ENCODE measurements at places on chromosomes 5 and 9. TPM values are rescaled to one million over a fixed set of nuclear protein-coding genes. Genes with fewer than 3 reads are reported as not detected.

GRCh38 chr5:149374303-149374702 is 4.8 kb downstream of the IL17B start:
- DNase-seq, result peak; percentile 79

DNA sequence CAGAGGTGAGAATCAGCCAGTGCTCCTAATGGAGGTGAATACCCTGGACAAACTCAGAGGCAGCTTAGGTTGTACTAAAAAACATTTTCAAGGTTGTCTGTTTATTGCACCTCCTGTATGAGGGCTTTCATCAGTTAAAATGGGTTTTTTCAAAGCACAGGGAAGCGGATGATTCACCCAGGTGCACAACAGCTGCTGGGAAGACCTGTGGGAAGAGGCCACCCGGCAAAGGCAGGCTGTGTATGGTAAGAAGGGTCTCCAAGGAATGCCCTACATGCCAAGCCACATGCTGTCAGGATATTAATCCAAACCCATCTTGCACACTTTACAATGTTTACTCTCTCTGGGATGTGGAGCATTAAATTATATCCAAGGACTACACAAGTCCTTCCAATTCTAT is 14.7 kb downstream of the SIL1 start:
- DNase-seq, result no peak

GRCh38 chr5:14226992-14227391 is 83.8 kb downstream of the TRIO start:
- DNase-seq, result no peak

- no peak for DNase-seq
Observed at GRCh38 chr5:157983906-157984551, 125.1 kb upstream of the CLINT1 start.

DNA sequence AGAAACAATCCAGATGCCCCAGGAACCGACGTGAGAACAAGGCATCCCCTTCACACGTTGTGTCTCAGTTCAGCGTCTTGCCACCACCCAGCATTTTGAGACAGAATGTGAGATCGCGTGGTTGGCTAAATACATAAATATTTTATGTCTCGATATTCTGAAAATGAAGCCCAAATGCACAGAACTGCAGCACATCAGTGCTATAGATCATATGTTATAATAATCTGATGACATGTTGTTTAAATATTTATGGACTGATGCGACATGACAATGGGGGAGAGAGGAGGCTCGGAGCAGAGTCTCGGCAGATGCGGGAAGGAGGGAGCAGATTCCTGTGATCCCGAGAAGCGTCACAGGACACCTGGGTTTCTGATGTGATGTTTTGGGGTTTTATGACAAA is 10.9 kb downstream of the NEK6 start:
- no peak for DNase-seq

DNA sequence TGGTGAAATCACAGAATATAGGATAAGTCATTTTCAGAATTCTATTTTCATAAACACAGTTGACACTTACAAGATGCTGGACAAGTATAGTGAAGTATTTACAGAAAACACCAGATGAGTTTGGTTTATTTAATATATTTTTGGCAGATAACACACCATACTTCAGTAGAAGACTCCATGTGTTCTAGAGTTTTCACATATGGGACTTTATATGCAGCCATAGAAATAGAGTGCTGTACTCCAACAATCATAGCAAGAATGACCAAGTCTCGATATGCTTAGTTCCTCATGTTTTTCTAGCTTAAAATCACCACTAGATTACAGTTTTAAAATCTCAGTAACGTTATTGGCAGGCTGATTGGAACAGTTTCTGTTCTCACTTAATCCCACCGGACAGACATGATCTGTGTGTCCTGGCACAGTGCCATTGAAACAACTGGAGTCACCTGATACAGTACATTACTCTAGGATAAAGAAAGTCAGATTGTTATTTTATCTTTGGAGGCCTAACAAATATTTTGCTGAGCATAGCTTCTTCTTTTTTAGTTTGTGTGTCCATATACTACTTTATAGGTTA is 45.8 kb upstream of the ERBIN start:
- no peak for DNase-seq

DNA sequence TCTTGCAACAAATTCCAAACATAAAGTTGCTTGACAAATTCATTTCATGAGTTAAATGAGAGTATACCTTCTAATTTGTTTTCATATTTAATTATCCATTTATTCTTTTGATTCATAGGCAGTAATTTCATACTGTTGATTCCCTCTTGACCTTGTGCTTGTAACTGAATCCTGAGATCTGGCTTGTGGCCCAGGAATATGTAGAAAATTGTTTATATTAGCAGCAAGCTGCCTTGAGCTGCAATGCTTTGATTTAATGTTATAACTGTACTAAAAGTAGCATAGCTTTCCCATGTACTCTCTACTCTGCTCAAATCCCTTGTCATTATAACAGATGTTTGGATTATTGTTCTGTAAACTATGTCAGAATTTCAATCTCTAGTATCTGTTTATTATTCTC is 780.7 kb downstream of the NR2F1-AS1 start:
- no peak for DNase-seq

- no peak for DNase-seq
Observed at GRCh38 chr5:83400241-83400640, 71.3 kb upstream of the VCAN start.

DNA sequence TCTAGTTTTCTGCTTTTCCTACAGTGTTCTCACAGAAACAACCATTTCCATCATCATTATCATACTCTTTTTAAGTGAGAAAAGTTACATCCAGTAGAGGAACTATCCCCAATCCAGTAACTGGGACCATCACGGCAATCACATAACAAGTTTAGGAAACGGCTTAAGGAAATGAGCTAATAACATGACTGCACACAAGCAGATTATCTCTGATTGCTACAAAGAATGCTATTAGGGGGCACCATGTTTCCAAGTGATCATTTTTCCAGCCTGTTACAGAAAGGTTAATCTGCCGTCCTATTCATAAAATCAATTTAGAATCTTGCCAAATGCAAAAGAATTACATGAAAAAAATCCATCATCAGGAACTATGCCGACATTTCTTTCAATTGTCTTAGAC is 94.6 kb downstream of the EFNA5 start:
- DNase-seq, result no peak

DNA sequence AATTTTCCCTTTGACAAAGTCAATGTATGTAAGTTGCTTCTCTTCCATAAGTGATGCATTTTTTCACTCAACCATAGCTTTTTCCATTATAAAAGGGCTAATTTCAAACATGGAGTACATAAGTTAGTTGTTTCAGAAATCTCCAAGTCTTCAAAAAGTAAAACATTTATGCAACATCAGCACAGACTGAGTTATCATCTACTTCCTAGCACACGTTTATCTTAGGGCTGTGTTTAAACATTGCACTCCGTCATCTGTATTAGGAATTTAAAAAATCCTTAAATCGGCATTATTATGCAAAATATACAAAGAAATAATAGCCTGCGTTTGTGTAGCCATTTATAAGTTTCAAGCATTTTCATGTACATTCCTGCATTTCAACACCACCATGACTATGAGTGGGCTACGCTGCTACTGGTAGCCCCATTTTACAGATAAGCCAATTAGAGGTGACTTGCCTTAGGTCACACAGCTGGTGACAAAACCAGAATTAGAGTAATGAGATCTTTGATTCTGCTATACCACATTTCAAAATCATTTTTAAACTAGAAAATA is 43.4 kb downstream of the PTPN3 start:
- DNase-seq, result no peak

DNA sequence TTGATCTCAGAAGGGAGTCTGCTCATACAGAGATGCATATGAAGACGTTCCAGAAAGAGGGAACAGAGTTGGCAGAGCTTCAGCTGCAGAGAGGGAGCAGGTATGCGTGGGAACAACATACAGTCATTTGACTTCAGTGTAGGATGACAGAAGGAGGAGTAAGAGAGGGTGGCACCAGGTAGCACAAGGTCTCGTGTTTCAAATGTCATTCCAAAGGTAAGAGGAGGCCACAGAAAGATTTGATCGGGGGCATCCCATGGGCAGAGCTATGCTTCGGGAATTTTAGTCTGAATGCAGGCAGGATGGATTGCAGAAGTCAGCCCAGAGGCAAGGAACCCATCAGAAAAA is 367.1 kb downstream of the CDK5RAP2 start:
- no peak for DNase-seq

DNA sequence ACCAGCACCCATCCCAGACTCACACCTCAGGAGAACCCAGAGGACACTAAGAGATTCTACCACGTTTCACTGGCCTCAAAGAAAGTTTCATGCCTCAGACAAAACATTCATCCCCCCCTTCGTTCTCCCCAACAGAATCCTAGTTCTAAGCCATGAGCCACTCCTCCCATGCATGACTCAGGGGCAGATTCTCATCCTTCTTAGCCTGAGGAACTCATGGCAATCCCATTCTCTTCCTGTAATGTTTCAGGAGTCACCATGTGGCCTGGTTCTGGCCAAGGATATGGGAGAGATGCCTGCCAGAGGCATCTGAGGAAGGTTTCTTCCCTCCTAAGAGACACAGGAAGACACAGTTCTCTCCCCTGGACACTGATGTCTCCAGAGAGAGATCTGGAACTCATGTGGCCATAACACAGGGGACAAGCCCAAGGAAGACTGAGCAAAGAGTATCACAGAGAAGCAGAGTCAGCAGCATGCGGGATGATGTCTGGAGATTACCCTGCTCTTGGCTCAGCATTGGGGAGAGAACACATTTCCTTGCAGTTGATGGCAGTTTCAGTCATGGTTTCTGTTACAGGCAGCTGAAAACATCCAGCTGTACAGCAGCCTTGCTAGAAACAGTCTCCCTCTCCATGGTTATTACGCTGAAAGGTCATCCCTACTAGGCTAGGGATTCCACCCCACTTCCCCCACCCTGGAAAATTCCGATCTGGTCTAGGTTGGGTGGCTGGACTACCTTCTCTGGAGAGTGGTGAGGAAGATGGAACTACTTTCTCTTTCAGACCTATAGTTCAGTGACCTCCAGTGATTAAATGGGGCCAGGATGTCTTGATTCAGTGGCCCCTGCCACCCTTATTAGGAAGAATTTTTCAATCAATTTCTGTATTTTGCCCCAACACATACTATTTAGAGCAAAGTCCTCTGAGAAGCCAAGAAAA is 115.4 kb downstream of the ZNF608 start:
- DNase-seq, result no peak

DNA sequence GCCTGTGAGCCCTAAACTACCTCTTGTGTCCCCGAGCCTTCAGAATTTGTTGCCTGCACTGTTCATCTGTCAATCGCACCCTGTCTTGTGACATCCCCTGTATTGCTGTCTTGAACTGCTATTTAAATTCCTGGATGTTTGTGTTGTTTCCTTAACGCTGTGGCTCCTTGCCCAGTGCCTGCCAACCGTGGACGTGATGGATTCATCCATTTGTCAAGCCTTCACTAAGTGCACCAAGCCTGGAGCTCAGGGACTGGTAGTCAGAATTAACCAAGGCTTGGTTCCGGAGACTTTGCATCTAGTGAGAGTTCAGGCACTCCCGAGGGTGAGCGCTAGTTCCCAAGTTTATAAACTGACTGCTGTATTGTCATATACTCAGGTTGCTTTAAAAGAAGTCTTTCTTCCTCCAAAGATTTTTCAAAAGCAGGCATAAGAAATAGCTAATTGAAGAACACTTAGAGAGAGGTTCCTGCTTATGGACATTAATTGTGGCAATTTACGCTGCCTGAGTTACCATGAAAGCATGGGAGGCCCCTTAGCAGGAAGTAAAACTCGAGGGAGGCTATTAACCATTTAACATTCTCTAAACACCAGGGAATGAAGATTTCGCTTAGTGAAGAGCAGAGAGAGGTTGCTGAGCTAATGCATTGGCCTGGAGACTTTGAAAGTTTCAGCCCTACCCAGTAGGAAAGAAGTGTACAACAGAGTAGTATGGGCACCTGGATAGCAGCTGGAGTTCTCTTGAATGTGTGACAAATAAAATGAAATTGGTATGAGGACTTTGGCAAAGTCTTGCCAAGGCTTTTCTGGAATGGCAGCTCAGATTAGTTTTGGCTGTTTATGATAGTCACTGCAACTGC is 29.0 kb downstream of the RGS3 start:
- DNase-seq, result no peak

- DNase-seq, result no peak
Observed at GRCh38 chr5:154138701-154139100, 51.8 kb upstream of the GALNT10 start.

DNA sequence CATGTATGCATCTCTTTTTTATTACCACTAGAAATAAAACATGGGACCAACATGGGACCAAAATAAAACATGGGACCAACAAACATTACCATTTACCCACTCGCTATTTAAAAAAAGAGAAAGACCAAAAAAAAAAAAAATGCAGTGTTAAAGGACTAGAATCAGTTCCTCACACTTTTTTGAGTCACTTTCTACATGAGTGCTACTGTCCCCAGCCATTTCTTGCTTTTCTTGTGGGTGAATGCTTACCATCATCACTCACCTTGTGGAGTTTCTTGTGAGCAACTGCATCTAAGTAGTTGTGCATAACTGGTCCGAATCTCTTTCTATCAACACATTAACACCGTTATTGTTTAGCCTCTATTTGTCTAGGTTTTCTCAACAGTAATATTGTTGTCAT is 493.6 kb upstream of the RIOK2 start:
- DNase-seq, result no peak

- no peak for DNase-seq
Observed at GRCh38 chr5:52856564-52856963, 68.8 kb downstream of the ITGA1 start.

DNA sequence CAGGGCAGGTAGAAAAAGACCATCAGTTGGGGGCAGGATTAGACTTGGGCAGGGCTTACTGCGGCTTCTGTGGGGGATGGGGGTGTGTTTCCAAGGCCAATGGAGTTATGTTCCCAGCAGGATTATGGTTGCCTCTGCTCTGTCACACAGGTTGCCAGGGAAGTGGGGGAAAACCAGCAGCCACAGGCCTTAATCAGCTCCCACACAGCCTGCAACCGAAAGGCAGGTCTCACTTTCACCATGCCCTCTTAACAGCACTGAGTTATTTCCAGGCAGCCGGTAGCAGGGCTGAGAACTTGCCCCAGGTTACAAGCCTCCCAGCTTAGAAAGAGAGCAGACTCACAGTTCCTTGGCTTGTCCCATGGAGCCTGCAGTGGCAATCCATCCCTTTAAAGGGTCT is 205.5 kb downstream of the FGF10 start:
- DNase-seq, result no peak

Gene RNF183
- not detected for total RNA-seq

Gene SEC24A
- 22.2 TPM for total RNA-seq

Gene SERF1B
- total RNA-seq, result 14.4 TPM

Gene MAP1B
- total RNA-seq, result 479 TPM

Gene OLFML2A
- 9.1 TPM for total RNA-seq

Gene FAXDC2
- total RNA-seq, result 30.1 TPM

Gene IFNA2
- total RNA-seq, result not detected

Gene SCGB3A1
- not detected for total RNA-seq

Gene ZNF879
- 2.7 TPM for total RNA-seq

Data from posterior vena cava (tissue), 2 donors.